ENCODE measurements at places on chromosomes 13 and 19.
A peak's percentile ranks its signal among the peaks of the same experiment; 100 is the strongest.

DNA sequence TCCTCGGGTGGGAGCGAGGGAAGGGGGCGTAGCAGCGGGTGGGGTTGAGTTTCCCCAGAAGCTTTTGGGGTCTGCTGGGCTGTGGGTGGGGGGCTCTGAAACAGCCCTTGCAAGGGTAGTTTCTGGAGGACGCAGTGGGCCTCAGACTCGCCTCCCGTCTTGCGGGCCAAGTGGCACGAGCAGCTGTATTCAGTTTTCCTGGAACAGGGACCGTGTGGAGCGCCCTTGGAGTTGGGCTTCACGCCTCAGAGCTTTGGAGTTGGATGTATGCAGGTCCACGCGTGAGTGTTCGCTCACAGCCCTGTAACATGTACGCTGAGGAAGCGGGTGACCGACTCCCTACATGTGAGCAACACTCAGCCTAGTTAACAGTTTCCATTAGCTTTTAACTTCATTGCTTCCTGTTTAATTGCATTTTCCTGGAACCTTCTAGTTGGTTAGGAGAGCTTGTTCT is 603 bp downstream of the TM9SF2 start:
- DNase-seq: peak; percentile 27

DNA sequence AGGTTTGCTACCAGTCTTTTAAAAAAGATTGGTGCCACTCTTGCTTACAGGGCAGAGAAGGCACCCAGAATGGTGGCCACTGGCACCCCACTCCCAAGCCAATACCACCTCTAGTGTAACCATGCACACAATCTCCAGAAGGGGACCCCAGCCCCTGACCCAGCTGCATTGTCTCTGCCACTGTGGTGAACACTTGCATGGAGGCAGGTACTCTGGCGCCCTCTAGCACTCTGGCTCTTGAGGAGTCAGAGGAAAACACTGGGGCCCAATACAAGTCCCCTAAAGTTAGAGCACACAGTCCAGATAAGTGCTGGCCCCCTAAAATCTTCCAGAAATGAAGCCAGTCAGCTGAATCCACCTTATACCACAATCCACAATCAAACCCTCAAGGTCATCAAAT is 6.0 kb downstream of the ERVV-1 start:
- DNase-seq: no peak

GRCh38 chr13:25085125-25085742 is 10.7 kb upstream of the PABPC3 start:
- DNase-seq: peak; percentile 62

DNA sequence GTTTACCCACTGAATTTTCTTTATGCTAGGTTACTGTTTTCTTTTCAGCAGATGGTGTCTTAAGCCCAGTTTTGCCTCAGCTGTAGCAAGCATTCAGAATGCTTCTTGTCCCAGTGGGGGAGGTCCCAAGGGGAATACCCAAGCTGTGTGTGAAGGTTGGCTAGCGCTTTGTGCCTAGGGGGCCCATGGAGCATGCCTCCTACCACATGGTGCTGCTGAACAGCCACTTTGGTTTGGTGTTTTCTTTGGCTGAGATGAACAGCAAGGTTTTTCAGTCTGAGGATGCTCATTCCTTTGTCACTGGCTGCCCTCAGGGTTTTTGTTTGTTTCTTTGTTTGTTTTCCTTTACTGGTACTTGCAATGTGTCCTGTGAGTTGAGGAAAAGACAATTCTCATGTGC is 99.0 kb downstream of the PCDH20 start:
- DNase-seq: no peak

DNA sequence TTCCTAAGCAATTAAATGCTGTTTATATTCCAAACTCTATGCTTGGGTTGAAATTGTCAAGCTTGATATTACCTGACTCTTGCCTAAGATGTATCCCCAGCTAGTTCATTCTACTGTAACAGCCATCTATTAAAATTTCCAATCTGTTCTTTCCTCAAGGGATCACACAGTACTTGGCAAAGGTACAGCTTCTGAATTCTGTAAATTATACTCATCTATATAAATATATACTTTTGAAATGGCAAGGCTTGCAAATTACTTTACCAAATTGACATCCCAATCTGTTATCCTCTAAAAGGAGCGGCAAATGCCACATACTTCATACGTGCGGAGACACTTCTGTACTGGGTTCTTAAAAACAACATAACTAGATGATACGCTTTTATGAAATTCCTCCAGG is 330.2 kb downstream of the DNAJC15 start:
- DNase-seq: no peak

- no peak for DNase-seq
Measured at GRCh38 chr19:16143399-16144215, at the start of gene HSH2D. HSH2D (plus strand) TSS chr19:16143685; CDS start chr19:16148751, 5,066 bp downstream.

- no peak for DNase-seq
Measured at GRCh38 chr19:16541526-16542044, 652 bp downstream of the CHERP start.

DNA sequence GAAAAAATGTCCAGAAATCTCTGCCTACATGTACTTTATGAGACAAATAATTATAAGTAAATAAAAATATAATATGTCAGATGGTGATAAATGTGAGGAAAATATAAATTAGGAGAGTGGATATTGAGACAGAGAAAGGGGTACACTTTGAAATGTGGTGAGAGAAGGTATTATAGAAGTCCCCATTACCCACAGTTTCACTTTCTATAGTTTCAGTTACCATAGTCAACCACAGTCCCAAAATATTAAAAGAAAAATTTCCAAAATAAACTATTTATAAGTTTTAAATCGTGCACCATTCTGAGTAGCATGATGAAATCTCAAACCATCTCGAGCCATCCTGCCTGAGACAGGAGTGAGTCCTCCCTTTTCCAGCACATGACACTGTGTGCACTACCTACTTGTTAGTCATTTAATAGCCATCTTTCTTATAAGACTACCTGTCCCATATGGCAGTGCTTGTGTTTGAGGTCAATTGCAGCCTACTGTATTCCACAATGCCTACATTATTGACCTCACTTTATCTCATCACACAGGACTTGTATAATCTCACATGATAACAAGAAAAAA is 653.7 kb downstream of the DACH1 start:
- DNase-seq: no peak

DNA sequence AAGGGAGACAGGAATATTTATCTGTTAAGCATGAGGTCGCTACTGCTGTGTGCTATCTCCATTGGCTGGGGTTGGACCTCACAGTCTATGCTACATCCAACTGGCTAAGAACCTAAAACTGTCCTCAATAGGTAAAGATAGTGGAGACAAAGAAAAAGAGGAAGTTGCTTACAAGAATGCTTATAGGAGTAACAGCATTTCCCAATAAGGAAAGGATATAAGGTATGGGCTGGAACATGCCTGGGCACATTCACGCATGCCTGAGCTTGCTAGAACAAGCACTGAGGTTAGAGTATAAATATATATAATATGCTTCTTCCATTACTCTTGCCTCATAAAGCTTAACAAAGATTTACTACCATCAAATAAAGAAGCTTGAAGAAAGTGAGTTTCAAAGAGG is 47.9 kb upstream of the CEACAM21 start:
- DNase-seq: no peak

DNA sequence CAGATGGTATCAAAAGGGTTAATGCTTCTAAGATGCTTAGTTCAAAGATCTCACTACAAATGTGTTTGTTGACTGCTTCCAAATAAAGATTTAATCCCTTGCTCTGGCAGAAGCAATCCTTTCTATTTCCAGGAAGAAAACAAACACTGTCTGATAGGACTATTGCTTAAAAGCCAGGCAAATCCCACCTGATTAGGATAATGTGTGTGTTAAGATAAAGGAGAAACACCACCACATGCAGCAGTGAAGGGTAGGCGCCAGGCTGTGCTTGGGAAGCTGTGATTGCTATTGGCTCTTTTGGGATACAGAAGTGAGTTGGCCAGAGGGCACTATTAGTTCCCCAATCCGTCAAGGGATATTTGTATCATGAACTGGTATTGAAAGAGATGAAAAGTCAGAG is 62.8 kb upstream of the LRCH1 start:
- DNase-seq: no peak

GRCh38 chr13:114066956-114067355 is 65.5 kb downstream of the RASA3 start:
- no peak for DNase-seq

GRCh38 chr13:44318161-44318560 is 55.5 kb upstream of the SERP2 start:
- DNase-seq: no peak

DNA sequence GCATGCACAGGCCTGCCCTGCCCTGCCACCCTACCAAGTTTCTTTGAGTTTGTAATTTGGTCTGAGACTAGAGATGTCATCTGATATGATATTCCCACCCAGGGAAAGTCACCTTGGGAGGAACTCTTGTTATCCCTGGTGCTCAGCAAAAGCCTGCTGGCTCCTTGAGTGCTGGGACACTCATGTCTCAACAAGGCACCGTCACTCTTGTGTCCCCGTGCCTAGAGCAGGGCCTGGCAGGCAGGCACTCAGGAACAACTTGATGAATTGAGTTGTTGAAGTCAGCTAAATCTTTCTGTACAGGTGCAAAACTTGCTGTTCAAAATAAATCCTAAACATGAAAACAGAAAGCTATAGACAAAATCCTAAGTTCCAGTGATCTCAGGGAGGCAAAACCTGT is 345.4 kb downstream of the KCNRG start:
- no peak for DNase-seq

- DNase-seq: no peak
Measured at GRCh38 chr13:46761866-46762265, 35.1 kb downstream of the ESD start.

DNA sequence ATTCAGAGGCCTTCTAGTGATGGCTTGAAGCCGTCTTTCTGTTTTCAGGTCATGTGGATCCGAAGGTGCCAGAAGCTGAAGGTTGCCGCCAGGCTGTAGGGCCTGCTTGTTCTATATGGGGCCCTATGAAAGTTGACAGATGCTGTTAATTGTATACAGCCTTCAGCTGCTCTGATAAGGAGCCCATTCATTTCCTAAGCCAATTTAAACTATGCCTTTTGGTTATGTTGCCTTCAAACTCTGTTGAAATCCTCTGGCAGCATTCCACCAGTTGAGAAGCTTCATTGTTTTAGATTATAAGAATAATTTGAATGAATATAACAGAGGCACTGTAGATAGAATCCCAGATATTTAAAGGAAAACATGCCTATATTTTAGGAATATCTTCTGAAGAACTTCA is 34.4 kb downstream of the RAP2A start:
- DNase-seq: no peak

DNA sequence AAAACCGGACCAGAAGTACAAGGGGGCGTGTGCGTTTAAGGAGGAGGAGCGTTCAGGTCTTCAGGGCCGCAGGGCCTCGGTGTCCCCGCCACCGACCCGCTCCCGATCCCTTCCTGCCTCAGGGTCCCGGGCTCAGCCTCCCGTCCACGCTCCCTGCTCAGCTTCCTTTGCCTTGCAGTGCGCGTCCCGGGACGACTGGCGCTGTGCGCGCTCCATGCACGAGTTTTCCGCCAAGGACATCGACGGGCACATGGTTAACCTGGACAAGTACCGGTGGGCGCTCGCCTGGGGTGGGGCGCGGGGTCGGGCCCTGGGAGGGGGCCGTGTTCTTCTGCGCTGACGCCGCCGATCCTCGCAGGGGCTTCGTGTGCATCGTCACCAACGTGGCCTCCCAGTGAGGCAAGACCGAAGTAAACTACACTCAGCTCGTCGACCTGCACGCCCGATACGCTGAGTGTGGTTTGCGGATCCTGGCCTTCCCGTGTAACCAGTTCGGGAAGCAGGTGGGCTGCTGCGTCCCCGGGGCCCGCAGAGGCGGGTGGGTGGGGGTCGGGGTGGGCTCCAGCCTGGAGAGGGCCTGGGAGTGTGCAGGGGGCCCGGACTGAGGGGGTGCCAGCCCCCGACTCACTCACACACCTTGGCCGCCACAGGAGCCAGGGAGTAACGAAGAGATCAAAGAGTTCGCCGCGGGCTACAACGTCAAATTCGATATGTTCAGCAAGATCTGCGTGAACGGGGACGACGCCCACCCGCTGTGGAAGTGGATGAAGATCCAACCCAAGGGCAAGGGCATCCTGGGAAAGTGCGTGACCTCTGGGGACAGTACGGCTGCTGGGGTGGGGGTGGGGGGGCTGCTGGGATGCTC is 1.4 kb downstream of the GPX4 start:
- DNase-seq: no peak

- DNase-seq: no peak
Measured at GRCh38 chr13:39415008-39415802, 187.8 kb downstream of the LHFPL6 start.

GRCh38 chr19:12093777-12094176 is 29.2 kb downstream of the ZNF844 start:
- DNase-seq: no peak

DNA sequence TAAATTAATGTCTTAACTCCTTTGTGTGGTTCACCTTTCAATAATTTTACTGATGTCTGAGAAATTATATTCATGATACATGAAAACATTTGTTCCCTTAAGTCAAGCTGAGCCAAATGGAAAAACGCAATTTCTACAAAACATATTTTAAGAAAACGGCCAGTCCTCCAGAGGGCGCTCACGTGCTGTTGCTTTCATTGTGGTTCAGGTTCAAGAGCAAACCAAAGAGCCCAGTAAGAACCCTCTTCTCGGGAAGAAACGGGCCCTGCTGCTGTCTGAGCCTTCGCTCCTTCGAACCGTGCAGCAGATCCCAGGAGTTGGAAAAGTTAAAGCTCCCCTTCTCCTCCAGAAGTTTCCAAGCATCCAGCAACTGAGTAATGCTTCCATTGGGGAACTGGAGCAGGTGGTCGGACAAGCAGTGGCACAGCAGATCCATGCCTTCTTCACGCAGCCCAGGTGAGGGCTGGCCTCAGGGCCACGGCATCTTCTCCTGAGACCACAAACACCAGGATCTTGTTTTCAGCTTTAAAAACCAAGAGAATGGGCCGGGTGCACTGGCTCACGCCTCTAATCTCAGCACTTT is 4.3 kb downstream of the FAAP24 start:
- peak; percentile 68 for DNase-seq

GRCh38 chr13:110885966-110886869 is 28.7 kb downstream of the ANKRD10 start:
- no peak for DNase-seq

DNA sequence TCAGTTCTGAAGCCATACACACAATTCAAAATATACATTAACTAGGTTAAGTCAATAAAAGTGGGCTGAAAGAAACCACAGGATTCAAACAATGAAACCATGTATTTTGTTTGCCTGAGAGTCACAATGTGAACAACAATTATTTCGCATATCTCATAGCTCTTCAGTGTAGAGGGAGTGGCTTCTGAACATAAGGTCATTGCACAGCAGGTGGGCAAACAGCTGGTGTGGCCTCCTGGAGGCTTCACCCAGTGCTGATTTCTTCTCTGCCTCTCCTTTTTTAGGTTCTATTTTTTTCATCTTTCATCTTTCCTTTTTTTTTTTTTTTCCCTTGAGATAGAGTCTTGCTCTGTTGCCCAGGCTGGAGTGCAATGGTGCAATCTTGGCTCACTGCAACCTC is 40.4 kb upstream of the ZNF254 start:
- DNase-seq: no peak

- no peak for DNase-seq
Measured at GRCh38 chr13:51887468-51887867, 25.7 kb downstream of the CCDC70 start.

DNA sequence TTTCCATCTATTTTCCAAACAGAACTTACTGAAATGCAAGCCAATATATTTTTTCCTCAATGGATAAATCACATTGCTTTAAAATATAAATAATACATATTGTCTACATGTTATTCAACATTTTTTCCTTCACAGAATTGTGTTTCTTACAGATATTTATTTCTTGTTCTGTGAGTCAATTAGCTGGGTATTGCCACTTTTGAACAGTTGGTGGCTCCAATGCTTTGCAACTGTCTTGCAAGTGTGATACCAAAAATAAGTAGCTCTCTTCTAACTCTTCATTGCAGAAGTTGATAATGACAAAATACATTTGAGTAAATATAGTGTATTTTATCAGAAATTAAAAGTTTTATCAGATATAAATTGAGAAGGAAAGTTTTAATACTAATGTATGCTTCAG is 17.1 kb upstream of the GPC5 start:
- no peak for DNase-seq

Data from hematopoietic multipotent progenitor cell treated with erythropoietin and hydrocortisone succinate and interleukin-3 and kit ligand, for 15 days (in vitro differentiated cells).